ENCODE measurements at places on chromosomes 16 and 17.

DNA sequence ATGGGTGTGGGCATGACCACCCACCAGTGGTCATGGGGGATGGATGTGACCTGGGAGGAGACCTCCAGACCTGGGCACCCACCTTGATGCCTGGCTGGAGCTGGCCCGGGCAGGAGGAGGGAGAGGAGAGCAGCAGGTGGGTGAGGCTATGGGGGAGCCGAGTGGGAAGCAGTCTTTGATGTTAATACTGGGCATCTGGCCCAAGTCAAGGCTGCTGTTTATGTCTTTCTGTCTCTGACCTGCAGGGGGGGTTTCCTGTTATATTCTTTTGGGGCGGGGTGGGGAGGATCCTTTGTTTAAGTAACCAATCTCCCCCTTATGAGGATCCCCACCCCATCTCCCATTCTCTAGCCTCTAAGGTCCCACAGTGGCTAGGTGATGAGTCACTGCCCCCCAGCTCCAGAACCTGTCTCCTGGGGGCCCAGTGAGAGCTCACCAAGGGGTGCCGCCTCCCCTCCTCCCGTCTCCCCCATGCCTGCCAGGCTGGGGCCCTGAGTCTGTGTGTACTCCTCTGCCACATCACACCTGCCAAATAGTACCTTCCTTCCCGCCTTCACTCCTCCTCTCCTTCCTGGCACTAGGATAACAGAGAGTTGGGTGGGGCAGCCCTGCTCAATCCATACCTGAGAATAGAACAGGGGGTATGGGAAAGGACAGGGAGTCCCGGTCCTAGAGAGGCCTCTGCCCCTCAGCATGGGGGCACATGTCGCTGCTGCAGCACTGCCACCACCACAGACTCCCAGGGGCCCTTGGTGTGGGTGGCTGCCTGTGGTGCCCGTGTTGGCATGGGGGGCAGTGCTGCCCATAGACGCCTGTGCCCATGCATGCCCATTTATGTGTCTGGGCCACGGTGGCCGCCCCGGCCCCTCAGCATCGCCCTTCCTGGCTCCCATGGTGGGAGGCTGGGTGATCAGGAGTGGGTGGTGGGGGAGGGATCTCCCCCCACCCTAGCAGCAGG lies 7.3 kb downstream of the THRA start:
- no peak for DNase-seq

GRCh38 chr17:77783991-77784820 lies 174.3 kb upstream of the TNRC6C start:
- DNase-seq, result no peak

GRCh38 chr17:2057760-2058585 lies 3.1 kb downstream of the HIC1 start:
- DNase-seq, result no peak

- DNase-seq, result no peak
Observed at GRCh38 chr17:71084219-71084618, 914.9 kb downstream of the KCNJ2 start.

DNA sequence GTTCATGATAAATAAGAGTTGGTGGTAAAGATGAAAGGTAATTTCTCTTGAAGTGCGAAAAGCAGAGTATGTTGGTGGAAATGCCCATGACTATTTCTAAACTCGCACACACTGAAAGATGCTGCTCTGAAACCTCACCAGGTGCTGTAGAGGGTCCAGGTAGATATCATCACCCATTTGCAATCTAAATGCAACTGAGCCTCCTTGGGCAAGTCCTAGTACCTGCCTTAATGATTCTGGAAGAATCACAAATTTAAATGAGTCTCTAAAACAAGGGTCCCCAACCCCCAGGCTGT lies 5.9 kb upstream of the MMD start:
- DNase-seq, result no peak

DNA sequence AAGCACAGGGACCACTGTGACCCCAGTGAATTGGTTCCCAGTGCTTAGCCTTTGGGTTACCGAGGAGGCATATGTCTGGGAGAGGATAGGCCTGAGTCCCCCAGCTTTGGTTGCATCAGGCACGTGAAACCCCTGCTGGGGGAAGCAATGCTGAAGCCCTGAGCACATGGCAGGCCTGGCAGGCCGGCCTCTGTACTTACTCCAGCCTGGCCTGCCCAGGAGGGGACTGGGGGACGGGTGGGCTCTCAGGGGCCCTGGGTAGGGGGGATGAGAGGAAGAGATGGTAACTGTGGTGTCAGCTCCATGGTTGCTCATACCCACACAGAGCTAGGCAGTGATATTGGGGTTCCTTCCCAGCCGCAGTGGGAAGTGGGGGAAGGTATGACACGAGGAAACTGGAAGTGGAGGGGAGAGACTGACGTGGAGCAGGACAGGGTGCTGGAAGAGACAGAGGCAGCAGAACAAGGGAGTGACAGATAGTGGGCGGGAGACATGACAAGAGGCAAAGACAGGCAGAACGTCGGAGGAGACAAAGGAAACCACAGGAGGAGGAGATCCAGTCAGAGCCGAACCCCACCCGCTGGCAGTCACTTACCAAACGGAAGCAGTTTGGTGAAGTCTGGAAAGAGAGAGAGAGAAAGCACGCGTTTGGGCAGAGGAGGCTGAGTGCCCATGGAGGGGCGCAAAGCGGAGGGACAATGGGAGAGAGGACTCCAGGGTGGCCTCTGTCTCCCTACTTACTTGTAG lies 9.1 kb downstream of the TMEM208 start:
- DNase-seq, result no peak

GRCh38 chr17:30807896-30808295 lies 16.6 kb downstream of the CRLF3 start:
- DNase-seq, result no peak

DNA sequence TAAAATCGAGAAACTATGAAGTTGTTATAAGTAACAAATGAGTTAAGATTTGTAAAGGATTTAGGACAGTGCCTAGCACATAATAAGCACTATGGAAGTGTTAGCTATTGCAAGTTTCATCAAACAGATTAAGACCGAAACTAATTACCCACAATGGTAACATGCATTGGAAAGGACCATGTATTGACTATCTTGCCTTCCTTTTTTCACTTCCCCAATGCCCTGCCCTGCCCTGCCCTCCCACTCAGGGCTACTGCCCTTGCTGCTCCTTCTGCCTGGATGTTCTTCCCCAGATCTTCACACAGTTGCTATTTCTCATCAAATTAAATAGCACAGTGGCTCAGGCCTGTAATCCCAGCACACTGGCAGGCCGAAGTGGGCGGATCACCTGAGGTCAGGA lies 202.1 kb upstream of the PSMD7 start:
- DNase-seq, result no peak

DNA sequence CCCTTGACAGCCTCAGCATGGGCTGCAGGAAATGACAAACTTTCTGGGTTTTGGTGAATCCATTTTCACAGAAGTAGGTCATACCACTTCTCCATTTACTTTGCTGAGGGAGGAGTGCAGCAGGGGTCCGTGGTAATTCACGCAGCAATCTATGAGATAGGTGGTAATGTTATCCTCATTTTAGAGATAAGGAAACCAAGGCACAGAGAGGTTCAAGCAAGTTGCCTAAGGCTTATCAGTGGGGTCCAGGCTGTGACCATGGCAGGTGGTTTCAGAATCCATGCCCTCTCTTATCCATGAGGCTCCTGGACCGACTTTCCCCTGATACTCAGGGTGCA lies 12.6 kb downstream of the TBX4 start:
- DNase-seq, result no peak

- DNase-seq, result no peak
Observed at GRCh38 chr17:57548421-57549410, 196.4 kb downstream of the CCDC182 start.

DNA sequence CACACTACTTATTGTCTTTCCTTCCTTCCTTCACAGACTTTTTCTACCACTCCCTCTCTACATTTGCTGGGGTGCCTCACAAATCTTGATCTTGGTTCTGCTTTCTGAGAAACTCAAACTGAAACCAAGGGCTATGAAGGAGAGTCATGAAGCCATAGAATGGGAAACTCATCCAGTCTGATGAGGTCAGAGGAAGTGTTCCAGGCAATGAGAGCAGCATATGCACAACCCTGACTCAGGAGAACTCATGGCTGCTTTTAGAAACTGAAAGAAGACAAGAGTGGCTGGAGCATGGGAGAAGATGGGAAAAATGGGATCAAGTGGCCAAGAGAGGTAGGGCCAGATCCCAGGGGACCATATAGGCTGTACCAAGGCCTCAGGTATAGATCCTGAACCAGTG lies 130.0 kb upstream of the TOX3 start:
- DNase-seq, result no peak

DNA sequence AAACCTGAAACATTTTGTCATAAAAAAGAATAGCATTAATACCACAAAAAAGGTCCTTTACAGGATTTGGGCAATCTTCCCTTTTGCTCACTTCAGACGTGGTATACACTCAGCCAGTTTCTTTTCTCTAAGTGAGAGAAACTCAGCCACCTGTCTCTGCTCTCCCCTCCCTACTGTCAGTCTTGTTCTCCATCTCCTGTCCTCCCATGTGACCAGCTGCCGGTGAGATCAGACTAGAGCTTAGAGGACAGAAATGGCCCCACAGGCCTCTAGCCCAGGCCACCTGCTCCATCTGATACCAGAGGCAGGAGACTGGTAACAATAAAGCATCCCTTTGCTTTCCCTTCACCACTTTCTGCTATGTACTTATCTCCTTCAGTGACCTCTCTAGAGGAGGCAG lies 34.9 kb downstream of the CMC2 start:
- no peak for DNase-seq

GRCh38 chr17:73895157-73895556 lies 250.9 kb upstream of the SDK2 start:
- no peak for DNase-seq

DNA sequence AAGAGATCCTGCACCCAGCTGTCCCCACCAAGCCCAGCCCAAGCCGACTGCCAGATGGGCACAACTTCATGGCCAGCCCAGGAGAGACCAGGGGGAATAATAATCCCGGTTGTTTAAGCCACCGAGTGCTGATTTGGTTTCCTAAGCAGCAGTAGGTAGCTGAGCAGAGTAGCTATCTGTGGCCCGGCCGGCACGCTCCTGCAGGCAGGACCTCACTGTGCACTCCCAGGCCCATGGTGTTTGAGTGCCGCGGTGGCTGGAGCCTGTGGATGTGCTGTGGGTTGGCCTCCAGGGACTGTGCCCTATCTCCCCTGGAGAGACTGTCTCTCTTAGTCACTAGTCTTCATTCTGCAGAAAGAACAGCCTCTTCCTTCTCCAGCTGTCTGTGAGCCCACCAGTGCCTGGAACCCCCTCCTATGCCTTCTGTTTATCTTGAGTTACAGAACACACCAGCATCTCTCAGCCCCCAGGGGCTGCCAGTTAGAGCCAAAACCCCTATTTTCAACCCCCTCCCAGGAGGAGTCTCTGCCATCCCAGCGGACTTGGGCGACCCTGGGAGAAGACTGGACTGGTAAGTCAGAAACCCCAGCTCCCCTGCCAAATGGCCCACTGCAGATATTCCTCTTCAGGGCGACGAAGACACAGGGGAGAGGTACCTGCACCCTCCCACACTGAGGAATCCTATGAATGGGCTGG lies 152.0 kb downstream of the SDK2 start:
- no peak for DNase-seq

DNA sequence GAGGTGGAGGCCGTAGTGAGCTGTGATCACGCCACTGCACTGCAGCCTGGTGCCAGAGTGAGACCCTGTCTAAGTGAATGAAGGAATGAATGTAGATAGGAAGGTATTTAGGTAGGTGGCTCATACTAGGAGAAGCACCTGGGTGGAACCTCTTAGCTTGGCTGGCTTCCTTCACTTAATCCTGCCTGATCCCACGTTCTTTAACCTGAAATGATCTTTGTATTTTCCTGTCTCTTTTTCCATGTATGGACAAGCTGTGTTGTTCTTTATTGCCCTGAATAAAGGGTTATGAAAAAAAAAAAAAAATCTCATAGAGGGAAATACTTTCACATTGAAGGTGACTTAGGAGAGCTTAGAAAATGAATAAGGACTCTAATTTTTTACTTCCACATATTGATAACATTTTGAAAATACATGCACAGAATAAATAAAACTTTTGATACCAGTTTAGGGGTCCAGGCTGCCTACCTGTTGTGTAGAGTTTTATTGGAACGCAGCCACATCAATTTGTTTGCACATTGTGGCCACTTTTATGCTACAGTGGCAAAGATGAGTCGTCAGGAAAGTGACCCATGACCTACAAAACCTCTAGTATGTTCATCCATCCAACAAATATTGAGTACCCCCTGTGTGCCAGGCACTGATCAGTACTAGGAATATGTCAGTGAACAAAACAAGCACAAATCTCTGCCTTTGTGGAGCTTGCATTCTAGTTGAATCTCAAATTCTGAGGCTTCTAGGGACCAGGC lies 44.6 kb downstream of the VPS35L start:
- no peak for DNase-seq

GRCh38 chr16:11650641-11651591 lies 17.3 kb upstream of the SNN start:
- no peak for DNase-seq

GRCh38 chr17:77604973-77605313 lies 353.6 kb upstream of the TNRC6C start:
- no peak for DNase-seq

- no peak for DNase-seq
Observed at GRCh38 chr16:46982335-46982734, 8.9 kb upstream of the DNAJA2 start.

GRCh38 chr17:43010667-43011308 lies 4.2 kb downstream of the IFI35 start:
- no peak for DNase-seq

DNA sequence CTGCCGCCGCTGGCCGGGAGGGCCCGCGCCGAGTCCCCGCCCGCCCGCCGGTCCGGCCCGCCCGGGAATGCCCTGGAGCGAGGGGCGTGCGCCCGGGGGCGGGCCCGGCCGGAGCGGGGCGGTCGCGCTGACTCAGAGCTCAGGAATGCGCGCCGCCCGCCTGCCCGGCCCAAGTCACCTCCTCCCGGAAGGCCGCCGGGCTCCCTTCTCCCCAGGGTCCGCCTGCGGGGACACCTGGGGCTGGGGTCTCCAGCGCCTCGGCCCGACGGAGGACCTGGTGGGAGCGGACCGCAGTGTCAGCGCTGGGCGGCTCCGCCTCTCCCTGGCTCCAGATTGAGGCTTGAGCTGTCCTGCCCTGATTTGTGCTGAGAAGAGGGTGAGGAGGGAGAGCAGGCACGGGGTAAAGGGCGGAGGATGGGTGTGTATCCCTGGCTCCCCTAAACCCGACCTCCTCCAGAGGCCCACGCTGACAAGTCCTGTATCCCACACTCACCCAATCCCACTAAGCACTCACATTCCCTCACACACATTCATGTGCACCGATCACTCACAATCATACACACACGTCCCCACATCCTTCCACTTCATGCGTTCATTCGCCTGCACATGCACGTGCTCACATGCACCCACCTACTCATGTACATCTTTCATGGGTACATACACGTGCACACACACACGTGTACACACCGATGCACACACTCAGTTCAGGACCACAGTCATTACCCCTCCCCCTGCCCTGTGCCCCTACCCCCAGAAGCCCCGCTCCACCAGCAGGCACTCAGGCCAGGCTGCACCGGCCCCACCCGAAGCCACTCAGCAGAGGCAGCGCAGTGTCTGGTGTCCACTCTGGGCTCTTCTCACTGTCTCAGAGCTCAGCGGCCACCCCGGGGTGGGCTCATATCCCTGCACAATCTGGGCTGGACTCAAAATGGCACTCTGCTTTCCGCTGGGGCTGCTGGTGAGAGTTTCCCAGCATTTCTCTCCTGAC lies at the start of gene RHBDF1:
RHBDF1 (minus strand) TSS at position 71 of the 988 bp plus-strand sequence. CDS start 7,616 bp downstream, outside the sequence.
- no peak for DNase-seq

GRCh38 chr16:28846933-28847273 lies 755 bp upstream of the TUFM start:
- no peak for DNase-seq
